ENCODE measurements at places on chromosomes 16 and 17.

DNA sequence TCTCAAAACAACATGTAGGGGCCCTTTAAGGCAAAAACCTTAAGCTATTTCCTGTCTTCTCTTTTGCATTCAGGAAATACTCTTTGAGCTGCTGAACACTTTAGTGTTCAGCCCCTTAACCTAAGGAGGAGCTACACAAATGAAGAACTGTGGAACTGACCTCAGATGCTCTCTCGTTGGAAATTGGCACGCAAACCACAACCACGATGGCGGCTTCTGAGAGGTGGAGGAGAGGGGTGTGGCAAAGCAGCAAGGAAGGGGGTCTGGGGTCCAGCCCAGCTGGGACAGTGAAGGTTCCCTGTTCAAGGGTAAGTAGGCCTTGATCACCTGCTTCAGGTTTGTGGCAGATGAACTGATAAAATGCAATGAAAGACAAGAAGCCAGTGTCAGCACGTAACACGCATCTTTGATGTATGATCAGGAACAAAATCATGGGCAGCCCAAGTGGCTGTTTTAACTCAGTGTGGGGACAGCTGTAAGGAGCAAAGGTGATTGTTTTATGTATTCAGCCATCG, 291.6 kb upstream of the TNRC6C start:
- peak; percentile 32 for DNase-seq

- DNase-seq, result no peak
These were observed 108.5 kb downstream of the USP22 start for GRCh38 chr17:20934288-20934687.

- no peak for DNase-seq
These were observed 3.6 kb downstream of the C17orf58 start for GRCh38 chr17:67992548-67993152.

DNA sequence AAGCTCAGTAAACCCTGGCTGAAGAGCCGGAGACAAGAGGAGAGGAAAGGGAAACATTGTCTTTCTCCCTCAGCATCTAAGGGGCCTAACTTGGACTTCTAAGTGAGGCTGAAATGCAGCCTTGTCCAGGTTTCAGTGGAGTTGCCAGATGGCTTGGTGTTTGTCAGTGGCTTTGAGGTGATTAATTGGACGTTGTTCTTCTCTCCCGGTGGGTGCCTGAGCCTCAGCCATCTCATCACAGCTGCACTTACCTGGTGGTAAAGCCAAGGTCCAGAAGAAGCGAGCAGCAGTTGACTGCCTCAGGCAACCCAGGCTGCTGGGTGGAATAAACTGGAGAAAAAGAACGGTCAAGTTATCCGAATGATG, 202.2 kb upstream of the NLRP1 start:
- no peak for DNase-seq

DNA sequence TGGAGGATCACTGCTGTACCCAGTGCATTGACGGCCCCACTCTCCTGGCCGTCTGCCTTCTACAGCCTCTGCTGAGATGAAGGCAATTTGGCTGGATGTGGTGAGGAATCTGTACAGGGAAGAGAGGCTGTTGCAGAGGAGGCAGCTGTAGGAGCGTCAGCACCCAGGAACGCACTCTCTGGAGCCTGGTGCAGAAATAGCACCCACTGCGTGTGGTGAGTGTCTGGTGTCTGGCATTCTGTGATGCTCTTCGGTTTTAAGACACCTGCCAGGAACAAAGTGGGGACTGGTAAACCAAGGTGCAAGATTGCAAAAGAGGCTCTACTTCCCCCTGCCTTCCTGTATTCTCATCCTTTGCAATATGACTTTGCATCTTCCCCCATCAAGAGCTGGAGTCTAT, 187.5 kb upstream of the SDK2 start:
- no peak for DNase-seq

DNA sequence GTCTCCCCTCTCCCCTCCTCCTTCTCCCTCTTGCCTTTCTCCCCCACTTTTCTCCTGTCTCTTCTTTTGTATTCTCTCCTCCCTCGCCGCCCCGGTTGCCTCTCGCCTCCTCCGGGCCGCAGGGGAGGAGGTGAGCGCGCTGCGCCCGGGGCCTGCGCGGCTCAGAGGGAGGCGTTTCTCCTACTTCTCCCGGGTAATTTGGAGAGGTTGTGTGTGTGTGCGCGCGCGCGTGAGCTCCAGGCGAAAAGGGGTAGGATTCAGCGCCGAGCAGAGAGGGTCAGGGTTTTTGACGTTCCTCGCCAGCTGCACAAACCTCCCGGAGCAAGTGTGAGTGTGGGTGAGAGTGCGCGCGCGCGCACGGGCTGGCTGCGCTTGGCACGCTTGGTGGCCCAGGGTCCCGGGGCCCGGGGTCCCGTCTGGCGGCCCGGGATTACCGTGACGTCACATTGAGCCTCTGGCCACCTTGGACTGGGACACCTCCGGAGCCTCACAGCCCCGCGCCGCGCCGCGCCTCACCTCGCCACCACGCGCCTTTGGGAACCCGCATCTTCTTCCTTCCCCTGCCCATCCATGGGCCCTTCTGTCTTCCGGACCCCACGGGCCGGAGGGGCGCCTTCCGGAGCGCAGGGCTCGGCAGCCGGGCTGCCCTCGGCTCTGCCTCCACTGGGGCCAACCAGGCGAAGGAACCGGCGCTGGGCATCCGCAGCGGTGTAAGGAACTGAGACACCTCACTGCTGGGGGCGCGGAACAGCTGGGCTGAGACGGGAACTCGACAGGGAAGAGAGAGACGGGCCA, 479 bp downstream of the IRX6 start:
- no peak for DNase-seq

DNA sequence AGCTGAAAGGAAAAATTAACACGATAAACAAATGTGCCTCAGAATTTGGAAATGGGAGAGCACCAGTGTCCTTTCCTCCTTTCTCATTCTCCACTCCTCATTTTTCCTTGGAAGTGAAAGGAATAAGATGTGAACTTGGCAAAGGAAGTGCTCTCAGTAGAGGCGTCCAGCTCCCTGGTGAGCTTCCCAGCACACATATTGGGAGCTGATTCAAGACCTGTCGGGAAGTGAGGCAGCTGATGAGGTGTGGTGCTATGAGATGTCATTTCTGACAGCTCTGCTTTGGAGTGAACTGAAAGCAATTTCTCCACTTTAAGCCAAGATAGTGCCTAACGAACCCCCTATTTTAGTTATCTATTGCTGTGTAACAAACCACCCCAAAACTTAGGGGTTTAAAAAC, 238.5 kb upstream of the IRX3 start:
- no peak for DNase-seq

DNA sequence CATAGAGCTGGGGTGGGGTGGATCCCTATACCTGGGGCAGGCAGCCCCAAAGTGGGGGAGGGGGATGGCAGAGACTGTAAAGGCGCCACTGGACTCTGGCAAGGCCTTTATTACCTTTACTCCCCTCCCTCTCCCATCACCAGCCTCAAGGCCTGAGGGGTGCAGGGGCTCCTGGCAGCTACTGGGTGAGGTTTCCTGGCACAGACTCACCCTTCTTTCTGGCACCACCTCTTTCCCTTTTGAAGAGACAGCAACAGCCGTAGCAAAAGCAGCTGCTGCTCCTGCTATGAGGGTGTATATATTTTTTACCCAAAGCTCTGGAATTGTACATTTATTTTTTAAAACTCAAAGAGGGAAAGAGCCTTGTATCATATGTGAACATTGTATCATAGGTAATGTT, 17.6 kb downstream of the RAPGEFL1 start:
- DNase-seq, result no peak

GRCh38 chr17:43984521-43984920, 19.9 kb upstream of the NAGS start:
- no peak for DNase-seq

GRCh38 chr16:2335286-2335895, 5.1 kb downstream of the ABCA3 start:
- no peak for DNase-seq

DNA sequence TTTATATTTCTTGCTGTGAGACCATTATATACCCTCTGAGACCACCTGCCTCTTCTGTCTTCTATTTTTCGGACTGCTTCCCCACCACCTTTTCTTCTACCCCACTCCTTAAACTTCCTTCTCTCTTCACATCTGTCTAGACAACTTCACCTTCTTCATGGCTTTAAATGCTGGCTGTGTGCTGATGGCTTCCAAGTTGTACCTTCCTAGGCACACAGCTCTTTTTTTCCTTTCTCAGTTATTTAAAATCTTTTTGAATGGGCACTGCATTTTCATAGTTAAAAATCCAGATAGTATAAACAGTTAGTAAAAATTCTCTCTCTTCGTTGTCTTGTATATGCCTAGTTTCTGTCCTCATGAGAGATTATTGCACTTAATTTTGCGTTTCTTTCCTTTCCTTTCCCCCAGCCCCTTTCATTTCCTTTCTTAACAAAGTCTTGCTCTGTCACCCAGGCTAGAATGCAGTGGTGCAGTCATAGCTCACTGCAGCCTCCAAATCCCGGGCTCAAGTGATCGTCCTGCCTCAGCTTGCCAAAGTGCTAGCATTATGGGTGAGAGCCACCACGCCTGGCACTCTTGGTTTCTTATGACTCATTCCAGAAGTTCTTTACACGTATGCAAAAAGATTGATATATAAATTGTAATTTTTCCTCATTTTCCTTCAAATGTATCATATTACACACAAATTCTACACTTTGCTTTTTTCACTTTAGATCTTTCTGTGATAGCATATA, 114.3 kb downstream of the NPIPB5 start:
- no peak for DNase-seq

- DNase-seq, result no peak
These were observed 6.2 kb downstream of the TMEM97 start for GRCh38 chr17:28325211-28325610.

DNA sequence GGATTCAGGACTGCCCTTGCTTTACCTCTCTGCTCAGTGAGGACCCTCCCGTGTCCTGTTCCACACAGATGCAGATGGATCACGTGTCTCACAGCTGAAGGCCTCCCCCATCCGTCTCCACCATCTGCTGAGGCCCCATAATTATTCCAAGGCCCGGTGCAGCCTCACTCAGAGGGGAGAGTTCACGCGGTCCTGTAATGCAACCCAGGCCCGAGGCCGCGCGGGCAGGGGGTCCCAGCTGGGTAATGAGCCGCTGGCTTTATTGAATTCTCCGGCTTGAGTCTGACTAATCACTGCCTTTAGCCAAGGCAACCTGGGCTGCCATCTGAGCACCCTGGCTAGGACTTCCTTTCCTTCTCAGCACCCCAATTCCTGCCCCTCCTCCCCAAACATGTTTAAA, 4.4 kb upstream of the WFIKKN2 start:
- DNase-seq, result no peak

DNA sequence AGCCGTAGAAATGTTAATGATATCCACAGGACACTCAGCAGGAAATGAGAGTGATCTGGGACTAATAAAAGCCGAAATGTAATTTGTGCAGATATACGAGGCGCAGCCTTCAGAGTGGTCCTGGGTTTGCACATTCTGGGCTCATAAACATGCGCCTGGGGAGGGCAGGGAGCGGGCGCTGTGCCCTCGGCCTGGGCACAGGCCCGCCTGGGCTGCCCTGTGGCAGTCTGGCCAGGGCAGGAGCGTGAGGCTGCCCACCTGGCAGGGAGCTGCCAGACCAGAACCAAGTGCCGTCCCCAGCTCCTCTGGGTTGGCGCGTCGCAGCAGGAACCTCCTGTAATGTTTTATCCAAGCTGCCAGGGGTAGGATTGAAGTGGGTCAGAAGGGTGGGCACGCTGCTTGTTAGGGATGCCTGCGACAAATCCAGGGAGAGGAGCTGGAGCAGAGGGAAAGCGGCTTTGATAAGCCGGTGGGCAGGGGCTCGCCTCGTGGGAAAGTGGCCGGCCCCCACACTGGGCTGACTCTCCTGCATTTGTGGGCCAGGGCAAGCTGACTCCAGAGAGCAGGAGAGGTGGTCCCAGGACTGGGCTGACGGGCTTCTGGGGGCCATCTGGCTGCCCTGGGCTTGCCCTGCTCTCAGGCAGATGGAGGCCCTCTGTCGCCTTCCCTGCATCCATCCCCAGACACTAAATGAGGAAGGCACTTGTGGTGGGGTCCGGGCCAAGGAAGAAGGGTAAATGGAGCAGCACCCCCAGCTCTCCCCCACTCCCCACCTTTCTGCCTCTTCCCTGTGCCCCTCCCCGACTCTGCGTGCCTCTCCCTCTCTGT, 45.9 kb downstream of the SREBF1 start:
- DNase-seq, result no peak

DNA sequence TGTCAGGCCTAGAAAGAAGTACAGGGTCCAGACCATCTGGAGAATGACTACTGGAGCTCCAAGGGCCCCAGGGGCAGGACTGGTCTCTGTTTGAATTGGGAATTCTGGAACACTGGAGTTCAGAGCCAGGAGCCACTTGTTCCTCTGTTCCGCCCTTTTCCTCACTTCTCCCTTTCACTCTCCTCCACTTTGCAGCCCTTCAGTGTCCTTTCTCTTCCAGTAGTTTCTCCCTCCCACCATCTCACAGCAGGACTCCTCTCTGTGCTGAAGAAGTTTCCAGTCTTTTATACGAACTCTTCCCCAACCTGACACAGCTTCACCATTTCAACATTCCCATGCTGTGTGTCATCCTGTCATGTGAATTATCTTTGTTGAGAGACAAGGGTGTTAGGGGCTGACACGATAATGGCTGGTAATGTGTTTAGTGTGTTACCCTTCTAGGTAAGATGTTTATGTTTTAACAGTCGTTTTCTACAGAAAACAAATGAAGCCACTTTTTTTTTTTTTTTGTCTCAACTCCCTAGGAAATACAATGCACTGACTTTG, 180.3 kb upstream of the MYOCD start:
- DNase-seq, result no peak

DNA sequence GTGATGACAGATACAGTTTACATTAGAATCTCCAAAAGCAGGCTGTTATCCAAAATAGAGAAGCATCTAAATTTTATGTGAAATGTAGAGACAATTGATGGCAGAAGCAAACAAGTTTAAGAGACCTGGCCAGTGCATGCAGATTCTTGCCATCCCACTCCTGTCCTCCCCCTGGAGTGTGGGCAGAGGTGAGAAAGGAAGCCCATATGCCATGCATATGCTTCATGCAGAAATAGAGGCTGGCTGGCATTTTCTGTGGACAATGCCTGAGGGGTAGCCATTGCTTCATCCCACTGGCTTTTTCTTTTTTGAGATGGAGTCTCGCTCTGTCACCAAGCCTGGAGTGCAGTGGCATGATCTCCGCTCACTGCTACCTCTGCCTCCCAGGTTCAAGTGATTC, 382.1 kb downstream of the RBFOX1 start:
- no peak for DNase-seq

GRCh38 chr17:6796017-6796886, 20.2 kb downstream of the FBXO39 start:
- no peak for DNase-seq

GRCh38 chr16:69768666-69769065, 6.5 kb downstream of the WWP2 start:
- DNase-seq, result no peak

DNA sequence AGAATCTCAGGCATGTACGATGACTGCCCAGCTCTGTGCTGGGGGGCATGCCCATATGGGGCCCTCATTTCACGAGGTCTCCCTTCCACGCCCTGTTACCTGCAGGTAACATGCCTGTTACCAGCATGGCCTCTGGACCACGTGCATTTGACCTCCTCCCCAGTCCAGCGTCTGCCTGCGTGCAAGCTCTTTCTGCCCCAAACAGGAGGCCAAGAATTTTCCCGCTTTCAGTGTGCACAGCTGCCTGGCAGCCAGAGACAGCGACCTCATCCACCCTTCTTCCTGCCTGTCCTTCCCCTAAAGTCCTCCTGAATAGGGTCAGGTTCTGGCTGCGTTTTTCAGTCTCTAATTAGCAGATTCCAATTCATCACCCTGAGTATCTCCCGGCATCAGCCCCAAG, 306.5 kb upstream of the ZFHX3 start:
- no peak for DNase-seq

GRCh38 chr17:79152110-79152509, 77.5 kb downstream of the ENGASE start:
- DNase-seq, result no peak

Measured in stimulated activated CD8-positive, alpha-beta memory T cell treated with anti-CD3 and anti-CD28 coated beads, Interleukin-12 subunit alpha, Interleukin-12 subunit beta, amount 100 ng/mL, for 1 hour (primary cell).